ENCODE measurements at places on chromosomes 4 and X.

- no peak for DNase-seq
Observed at GRCh38 chrX:13069771-13070416, 25.5 kb upstream of the FAM9C start.

- DNase-seq = no peak
Observed at GRCh38 chr4:151676301-151676700, 84.5 kb downstream of the GATB start.

DNA sequence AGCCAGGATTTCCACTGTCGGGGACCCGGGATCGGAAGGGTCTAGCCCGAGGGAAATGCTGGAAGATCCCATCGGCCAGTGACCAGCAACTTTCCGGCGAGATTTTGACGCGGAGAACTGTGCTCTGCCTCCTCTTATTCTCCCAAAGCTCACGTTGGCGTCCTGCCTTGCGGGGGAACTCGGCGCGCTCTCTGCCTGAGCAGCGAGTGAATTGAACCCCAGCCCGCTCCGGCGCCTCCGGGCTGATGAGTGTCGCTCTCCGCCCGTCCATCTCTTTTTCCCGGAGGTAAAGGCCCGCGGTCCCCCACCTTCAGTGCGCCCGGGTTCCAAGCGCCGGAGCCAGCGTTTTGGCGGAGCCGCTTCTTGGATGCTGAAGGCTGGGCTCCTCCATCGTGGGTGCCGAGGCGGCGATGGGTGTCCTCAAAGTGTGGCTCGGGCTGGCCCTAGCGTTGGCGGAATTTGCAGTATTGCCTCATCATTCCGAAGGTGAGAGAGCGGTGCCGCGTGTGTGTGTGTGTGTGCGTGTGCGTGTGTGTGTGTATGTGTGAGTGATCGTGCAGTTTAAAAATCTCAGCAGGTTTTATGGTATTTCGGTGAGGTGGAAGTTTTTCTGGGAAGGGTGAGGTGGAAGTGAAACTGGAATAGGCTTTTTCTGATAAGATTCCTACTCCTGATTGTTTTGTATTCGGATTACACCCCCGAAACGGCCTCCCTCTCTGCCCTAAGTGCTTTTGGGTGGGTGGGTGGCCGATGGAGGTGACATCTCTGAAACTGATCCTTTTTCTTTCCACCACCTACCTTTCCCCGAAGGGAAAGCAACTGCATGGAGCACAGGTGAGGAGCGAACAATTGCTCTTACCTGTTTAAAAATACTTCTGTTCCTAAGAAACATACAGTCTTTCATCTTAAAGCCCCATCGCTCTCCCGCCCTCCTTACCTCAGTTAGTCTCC lies 752 bp downstream of the FRAS1 start:
- no peak for DNase-seq

GRCh38 chr4:154234576-154234975 lies 257.0 kb downstream of the DCHS2 start:
- DNase-seq = no peak

DNA sequence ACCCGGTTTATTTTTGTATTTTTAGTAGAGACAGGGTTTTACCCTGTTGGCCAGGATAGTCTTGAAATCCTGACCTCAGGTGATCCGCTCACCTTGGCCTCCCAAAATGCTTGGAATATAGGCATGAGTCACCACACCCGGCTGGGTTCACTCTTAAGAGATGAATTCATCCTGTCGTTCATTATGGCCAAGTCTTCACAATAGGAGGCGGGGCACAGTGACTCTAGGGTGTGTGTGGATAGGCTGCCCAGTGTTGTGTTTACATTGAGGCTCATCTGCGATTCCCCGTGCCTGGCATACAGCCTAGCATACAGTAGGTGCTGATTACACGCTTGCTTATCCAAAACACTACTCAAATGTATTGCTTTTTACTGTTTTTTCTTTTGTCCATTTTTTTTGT lies 41.3 kb upstream of the IGFBP7 start:
- no peak for DNase-seq

GRCh38 chrX:121308276-121308805 lies 260.9 kb downstream of the GLUD2 start:
- DNase-seq = no peak

DNA sequence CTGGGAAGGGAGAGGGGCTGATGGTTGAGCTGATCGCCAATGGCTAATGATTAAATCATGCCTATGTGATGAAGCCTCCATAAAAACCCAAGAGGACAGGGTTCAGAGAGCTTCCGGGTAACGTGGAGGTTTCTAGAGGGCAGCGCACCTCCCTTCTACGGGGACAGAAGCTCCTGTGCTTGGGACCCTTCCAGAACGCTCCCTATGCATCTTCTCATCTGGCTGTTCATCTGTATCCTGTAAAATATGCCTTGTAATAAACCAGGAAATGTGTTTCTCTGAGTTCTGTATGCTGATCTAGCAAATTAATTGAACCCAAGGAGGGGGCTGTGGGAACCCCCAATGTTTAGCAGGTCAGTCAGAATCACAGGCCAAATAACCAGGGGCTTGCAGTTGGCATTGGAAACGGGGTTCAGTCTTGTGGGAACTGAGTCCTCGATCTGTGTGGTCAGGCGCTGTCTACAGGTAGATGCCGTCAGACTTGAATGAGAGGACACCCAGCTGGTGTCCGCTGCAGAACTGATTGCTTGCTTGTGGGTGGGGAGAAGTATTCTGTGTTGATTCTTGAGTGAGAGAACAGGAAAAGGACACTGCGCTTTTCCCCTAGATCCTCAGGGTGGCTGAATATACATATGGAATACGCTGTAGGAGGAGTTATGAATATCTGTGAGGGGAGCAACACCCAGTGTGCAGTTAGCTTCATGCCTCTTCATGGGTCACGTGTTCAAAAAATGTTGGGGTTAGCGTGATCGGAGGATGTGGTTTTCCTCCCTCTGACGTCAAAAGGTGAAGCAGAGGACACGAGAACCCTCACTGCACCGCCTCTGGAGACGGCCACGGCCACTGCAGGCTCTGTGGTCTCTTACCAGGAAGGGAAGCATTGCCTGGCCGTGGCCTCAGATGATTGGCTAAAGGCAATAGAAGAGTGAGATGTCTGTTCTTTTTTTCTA lies 29.2 kb downstream of the HTT-AS start:
- no peak for DNase-seq

DNA sequence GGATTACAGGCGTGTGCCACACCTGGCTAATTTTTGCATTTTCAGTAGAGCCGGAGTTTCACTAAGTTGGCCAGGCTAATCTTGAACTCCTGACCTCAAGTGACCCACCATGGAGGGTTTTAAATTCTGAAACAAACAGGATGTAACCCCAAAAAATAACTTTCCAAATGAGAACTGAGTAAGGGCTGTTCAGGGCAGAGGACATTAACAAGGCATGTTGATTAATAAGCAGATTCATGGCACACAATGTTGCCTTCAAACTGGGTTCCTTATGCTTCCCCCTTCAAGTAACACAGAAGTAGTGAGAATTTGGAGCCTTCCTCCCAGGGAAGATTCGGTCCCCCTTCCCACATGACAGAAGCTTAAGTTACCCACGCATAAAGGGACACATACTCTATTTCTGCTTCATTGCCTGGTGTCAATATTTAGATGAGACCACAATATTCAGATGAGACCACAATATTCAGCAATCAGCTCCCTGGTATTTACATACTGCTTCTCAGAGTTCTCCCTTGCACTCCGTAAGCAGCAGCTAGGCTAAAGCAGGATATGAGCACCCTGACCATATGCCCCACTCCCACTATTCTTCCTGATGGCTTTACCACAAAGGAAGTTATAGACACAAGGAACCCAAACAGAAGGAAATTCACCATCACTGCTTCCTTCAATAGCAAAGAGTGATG lies 21.4 kb downstream of the GRSF1 start:
- DNase-seq = no peak

GRCh38 chr4:3371033-3372001 lies 70.5 kb upstream of the HGFAC start:
- DNase-seq = no peak

DNA sequence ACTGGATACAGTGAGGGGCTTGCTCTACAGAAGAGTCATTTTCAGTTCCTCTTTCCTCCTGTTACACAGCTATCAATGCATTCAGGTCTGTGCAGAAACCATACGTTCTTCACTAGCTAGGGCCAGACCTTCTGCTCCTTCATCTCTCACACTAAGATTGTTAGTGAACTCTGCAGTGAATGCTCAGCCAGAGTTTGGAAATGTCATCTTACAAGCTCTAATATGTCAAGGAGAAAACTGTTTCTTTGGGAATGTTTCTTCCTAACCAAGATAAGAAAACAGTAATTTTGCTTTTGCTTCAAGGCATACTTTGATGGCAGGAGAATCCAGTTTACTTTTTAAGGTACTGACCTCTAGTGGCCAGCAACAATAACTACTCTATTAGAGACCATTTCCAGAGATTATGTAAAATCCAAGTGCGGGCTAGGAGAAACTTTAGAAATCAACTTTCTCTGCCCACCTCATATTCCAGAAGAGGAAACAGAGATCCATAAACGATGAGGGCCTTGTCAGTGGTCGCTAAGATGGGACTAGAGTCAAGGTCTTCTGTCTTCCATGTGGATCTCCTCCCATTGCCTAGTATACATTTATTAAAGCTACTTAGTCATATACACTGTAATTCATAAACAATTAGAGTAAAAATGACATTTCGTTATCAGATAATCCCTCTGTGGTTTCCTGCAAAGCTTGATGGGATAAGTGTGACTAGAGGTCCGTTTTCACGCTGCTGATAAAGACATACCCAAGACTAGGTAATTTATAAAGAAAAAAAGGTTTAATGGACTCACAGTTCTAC lies 12.1 kb upstream of the CC2D2A start:
- DNase-seq = no peak

- no peak for DNase-seq
Observed at GRCh38 chr4:164904336-164904735, 27.4 kb downstream of the APELA start.

DNA sequence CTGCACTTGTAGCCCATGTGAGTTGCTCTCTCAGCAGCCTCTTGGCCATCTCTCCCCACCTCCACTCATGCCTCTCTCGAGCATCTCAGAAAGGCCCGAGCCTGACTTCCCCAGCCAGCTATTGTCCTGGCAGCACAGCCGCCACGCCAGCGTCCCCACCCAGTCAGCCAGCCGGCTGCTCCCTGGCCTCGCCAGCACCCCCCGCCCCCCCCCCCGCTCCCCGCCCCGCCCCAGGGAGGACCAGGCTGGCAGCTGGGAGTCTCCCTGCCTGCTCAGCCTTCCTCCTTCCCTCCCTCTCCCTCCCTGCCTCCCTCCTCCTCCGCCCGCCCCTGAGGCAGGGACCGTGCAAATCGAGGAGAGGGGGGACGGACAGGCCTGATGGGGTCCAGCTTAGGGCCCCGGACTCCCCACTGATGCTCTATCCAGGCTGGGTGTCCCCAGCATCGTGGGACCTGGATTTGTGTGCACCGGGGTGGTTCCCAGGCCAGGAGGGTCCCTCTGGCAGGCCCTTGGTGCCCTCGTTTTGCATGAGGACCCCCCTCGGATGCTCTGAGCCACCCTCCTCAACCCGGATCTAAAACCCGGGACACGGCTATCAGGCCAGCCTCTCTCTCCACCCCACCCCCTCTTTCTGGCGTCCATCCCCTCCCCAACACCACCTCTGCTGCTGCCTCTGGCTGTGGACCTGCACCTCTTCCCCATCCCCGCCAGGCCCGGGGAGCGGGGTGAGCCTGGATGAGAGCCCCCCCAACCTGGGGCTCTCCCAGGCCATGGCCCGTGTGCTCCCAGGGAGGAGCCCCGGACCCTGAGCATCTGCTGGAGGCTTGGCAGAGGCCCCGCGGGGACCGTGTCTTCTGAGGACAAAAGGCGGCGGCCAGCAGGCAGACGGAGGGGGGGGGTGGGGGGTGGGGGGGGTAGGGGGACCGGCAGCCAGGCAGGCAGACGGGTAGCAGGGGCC lies at the start of gene GPR173:
TSS of gene GPR173 (plus strand) at position 621 of the 958 bp plus-strand sequence. CDS start 27,833 bp downstream, outside the sequence.
- DNase-seq = no peak

- DNase-seq = no peak
Observed at GRCh38 chr4:1535926-1536578, 129.8 kb upstream of the NKX1-1 start.

DNA sequence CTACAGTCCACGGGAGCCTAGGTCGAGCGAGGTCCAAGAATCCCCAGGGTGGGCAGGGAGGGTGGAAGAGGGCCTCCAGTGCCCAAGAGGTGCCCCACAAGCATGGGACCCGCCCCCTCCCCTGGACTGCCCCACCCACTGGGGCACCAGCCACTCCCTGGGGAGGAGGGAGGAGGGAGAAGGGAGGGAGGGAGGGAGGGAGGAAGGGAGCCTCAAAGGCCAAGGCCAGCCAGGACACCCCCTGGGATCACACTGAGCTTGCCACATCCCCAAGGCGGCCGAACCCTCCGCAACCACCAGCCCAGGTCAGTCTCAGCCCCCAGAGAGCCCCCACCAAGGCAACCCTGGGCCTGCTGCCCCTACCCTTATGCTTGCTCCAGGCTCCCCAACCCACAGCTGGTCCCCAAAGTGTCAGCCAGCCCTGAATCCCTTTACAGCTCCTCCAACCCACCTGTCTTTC lies at the start of gene GATA1:
TSS of gene GATA1 (plus strand) at position 250 of the 460 bp plus-strand sequence. CDS start 4,520 bp downstream, outside the sequence.
- no peak for DNase-seq

- DNase-seq = no peak
Observed at GRCh38 chrX:112851806-112852205, 11.2 kb upstream of the AMOT start.

GRCh38 chr4:184950117-184950830 lies 68.0 kb upstream of the HELT start:
- no peak for DNase-seq

DNA sequence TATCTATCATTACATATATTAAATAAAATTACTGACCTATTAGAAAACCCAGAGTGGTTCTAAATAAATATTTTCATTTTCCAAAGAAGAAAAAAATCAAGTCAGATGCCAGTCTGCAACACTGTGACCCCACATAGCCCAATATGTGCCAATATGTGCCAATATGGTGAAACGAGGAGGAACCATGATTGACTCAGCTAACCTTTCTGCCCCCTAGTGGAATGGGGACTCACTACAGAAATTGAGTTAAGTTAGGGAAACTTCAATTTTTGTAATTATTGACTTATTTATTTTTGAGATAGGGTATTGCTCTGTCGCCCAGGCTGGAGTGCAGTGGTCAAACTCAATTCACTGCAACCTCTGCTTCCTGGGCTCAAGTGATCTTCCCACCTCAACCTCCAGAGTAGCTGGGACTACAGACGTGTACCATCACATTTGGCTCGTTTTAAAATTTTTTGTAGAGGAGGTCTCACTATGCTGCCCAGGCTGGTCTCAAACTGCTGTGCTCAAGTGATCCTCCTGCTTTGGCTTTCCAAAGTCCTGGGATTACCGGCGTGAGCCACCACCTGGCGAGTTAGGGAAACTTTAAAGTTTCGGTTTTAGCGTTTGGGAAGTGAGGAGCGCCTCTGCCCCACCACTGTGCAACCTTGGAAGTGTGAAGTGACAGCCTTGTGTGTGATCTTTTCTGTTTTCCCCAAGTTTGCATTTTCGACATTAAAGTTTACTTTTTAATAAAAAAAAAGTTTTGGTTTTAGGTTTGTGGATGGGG lies 116.8 kb upstream of the SHISA3 start:
- no peak for DNase-seq

GRCh38 chr4:88295656-88296055 lies 11.3 kb upstream of the PPM1K start:
- DNase-seq = no peak

GRCh38 chr4:81096566-81096965 lies 66.1 kb downstream of the BMP3 start:
- no peak for DNase-seq

Data from stimulated activated CD4-positive, alpha-beta T cell treated with anti-CD3 and anti-CD28 coated beads, Interleukin-1b, Interleukin-23, amount 100 ng/mL, for 1 hour (primary cell).